ENCODE measurements at places on chromosomes 6 and 20.

- DNase-seq: no peak
These were observed 41.4 kb downstream of the TRMT6 start for GRCh38 chr20:5908981-5909380.

DNA sequence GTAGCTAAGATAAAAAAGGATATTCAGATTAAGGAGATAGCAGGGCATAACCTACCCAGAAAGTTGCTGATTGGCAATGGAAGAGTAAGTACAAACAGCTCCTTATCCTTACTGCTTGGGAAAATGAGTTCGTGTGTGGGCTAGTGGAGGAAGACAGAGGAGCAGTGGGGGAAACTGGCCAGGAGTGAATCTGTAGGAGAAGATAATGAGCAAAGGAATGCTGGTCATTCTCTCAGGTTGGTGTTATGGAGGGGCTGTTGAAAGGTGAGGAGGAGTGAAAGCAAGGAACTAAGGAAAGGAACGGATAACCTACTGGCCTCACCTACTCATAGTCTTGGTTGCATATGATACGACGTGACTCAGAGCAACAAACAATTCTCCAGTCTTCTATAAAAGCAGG lies 7.3 kb upstream of the GJB7 start:
- no peak for DNase-seq

- DNase-seq: no peak
These were observed 56.9 kb upstream of the ENPP4 start for GRCh38 chr6:46072866-46073265.

GRCh38 chr6:34457382-34457741 lies 8.5 kb upstream of the PACSIN1 start:
- no peak for DNase-seq

DNA sequence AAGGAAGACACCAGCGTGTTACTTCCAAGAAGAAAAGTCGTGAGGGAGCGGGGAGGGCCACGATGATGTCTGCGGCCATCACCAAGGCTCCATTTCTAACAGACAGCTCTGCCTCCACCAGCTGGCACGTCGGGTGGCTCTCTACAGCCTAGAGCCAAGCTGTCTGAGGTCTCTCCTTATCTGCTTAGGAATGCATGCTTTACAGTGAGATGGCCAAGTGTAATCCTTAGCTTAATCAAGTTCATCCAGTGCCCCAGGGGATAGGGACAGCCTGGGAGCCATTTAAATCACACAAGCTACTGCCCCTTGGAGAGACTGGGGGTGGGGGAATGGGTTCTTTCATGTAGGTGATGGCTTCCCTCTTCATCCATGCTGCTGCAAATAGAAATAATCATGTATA lies 213.8 kb upstream of the CST7 start:
- no peak for DNase-seq

DNA sequence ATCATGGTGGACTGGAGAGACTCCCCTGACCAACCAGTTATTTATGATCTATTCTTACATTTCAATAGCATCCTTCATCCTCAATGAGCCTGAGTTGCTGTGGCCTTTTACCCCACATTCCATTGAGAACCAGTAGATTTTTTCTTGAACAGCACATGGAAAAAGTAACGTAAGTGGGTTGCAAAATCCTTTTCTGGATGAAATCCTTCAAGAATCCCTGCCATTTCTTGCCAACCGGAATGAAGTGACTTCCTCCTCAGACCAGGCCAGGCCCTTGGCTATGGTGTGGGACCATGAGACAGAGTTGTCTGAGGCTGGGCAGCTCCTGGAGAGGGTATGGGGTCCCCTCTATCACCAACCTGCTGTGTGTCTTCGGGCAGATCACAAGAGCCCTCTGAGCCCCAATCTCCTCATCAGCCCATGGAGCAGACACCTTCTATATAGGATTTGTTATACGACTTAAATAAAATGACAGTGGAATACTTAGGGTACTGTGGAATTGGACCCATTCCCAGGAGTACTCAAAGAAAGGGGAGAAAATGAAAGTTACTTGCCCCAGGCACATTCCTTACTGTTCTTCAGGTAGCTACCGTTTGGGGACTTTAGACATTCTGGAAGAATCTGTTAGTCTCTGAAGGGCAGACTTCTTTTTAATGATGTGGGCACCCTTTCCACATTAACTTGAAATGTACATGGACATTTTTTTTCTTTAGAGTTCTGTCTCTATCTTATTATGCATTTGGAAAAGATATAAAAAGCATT lies 10.9 kb downstream of the EYA2 start:
- DNase-seq: no peak

GRCh38 chr6:63418741-63419140 lies 99.0 kb upstream of the LGSN start:
- no peak for DNase-seq

DNA sequence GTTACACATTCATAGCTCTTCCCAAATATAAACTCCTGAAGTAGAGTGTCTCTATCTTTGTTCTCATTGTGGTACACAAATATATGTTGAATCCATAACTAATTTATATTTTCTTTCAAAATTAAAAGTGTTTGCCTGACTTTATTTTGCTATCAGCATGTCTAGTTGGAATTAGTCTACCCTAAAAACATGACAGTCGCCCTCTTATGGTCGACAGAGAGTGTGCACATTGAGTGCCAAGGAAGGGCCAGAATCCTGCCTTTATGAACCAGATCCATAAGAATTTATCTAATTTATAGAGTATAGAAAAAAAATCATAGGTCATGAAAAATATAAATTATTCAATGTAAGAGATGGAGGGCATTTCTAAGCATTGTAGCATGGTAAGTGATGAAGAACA lies 12.3 kb upstream of the DEFB112 start:
- DNase-seq: no peak

DNA sequence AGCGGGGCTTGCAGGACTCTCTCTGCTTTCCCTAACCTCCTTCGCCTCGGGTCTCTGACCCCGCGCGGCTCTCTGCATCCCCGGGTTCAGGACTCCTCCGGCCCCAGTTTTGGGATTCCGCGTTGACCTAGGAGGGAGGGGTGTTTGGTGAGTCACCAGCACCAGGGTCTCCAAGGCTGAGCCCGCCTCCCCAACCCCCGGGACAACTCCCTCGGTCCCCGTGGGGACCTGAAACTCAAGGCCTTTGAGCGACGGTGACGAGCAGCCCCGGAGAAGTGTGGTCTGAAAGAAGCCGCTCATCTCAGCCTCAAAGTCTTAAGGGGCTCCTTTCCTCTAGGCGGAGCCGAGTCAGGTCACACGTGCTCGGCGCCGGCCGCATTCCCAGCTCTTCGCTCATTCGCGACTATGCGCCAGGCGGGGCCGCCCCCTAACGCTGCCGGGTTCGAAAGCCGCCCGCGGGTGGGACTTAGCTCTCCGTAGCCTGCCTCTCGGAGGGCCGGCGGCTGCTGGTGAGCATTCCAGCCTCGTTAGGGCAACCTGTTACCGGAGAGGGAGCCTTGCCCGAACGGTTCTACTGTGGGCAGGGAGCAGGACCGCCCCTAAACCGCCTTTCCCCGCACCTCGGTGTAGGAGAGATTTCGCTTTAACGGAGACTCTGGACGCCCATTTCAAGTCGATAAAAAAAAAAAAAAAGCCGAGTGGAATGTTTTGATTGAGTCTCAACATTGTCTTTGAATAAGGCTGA lies 3.0 kb upstream of the PRDM13 start:
- no peak for DNase-seq

DNA sequence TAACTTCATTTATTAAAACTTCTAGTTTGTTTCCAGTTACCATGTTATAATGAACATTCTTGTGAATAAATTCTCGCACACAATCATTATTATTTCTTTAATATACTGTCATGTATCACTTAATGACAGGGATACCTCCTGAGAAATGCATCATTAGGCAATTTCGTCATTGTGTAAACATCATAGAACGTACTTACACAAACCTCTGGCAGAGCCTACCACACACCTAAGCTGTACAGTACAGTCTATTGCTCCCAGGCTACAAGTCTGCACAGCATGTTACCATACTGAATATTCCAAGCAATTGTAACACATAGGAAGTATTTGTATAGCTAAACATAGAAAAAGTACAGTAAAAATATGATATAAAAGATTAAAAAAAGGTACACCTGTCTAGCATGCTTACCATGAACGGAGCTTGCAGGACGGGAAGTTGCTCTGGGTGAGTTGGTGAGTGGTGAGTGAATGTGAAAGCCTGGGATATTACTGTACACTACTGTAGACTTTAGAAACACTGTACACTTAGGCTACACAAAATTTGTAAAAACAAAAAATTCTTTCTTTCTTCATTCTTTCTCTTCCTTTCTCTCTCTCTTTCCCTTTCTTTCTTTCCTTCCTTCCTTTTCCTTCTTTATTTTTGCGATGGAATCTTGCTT lies 268.2 kb upstream of the SOX4 start:
- no peak for DNase-seq

GRCh38 chr6:142381845-142382378 lies 80.1 kb downstream of the ADGRG6 start:
- no peak for DNase-seq

GRCh38 chr6:28090917-28091586 lies 10.7 kb downstream of the ZNF165 start:
- DNase-seq: no peak

- no peak for DNase-seq
These were observed 100.9 kb downstream of the PREP start for GRCh38 chr6:105301756-105302616.

GRCh38 chr20:49505518-49505917 lies 23.1 kb upstream of the KCNB1 start:
- DNase-seq: no peak

GRCh38 chr6:106225581-106225980 lies 100.0 kb downstream of the ATG5 start:
- no peak for DNase-seq

GRCh38 chr6:3231247-3232016 lies 4.0 kb upstream of the TUBB2B start:
- DNase-seq: no peak

- no peak for DNase-seq
These were observed 2.6 kb downstream of the SLCO4A1 start for GRCh38 chr20:62644802-62645496.

- DNase-seq: no peak
These were observed 52.2 kb downstream of the EYA2 start for GRCh38 chr20:46946796-46947195.

DNA sequence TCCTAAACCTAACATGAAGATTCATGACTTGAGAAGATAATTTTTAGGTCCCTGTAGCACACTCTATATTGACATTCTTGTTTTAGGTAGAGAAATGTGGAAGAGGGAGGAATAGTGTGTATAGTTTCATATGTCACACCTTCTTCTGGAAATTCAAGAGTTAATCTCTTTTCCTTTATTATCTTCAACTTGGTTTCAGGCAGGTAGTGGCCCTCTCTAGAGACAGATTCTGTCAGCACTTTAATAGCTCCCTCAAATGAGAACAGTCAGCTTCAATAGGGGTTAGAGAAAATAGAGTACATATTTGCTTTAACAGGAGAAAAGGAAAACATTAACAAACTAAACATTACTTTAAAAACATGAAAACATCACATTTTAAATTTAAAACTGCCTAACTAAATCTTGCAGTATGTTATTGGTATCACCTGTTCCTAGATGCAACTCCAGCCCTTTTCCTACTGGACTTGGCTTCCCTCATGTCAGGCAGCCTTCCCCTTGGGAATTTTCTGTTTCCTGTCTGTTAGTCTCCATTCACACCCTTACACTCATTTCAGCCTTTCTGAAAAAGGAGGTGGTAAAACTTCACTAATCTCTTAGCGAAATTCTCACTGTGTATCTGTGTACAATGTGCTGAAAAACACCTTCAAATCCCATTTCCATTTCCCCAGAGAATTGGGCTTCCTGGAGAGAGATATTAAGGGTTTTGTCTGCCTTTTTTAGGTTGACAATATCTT lies 192.3 kb upstream of the RNF217 start:
- no peak for DNase-seq

DNA sequence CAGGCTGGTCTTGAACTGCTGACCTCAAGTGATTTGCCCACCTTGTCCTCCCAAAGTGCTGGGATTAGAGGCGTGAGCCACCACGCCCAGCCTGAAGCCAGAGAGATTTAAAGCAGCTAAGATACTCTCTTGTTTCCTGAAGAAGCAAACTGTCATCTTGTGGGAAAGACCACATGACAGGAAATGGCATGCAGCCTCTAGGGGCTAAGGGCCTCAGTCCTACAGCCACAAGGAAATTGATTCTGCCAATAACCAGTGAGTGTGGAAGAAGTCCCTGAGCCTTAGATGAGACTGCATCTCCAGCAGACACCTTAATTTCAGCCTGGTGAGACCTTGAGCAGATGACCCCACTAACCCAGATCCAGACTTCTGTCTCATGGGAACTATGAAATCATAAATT lies 40.9 kb downstream of the KIZ start:
- no peak for DNase-seq

DNA sequence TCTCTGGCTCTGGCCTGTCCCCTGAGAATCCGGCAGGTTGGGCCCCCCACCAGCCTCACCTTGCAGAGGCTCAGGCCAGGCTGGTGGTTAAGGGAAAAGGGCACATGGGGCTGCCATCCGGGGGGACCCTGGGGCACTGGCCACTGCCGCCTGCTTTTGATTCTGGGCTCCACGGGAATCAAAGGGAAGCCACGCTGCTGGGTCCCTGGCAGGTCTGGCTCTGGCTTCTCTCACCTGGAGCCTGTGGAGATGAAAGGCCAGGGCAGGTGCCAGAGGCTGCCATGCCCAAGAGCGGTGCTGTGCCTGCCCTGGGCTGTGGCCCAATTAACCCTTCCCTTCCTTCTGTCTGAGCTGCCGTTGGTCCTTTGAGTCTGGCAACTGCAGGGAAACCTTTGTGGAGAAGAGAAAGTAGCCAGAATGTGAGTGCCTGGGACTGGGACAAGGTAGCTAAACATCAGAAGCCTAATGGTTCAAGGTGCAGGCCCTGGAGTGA lies 9.4 kb upstream of the CDH22 start:
- no peak for DNase-seq

- DNase-seq: no peak
These were observed 72.3 kb upstream of the SSTR4 start for GRCh38 chr20:22962567-22963439.

DNA sequence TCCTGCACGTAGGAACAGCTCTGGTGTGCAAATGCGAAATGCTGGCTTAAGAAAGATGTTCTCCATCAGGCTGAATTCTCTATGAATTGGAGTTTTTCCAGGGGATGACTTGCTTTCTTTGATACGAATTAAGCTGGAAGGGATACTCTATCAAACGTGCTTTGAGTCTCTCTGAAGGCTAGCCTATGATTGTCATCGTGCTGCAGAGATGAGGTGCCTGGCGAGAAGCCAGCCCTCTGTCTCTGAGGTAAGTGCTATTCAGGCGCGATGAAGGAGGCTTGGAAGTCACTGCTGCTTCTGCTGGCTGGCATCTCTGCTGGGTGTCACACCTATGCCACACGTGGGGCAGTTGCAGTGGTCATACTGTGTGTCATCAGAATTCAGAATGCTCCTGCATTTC lies 223.7 kb downstream of the TAF4 start:
- no peak for DNase-seq

- no peak for DNase-seq
These were observed 223.8 kb downstream of the THBS2 start for GRCh38 chr6:169029861-169030260.

Data from SK-N-MC (cell line).